Activated T-helper 17 cell treated with anti-CD3 and anti-CD28 coated beads, Interleukin-2, amount 50 U/mL, for 72 hours (primary cell): ENCODE measurements at places on chromosomes 7 and 10.

- no peak for ATAC-seq
These were observed 751.0 kb downstream of the GRID1 start for GRCh38 chr10:85615556-85615955.

DNA sequence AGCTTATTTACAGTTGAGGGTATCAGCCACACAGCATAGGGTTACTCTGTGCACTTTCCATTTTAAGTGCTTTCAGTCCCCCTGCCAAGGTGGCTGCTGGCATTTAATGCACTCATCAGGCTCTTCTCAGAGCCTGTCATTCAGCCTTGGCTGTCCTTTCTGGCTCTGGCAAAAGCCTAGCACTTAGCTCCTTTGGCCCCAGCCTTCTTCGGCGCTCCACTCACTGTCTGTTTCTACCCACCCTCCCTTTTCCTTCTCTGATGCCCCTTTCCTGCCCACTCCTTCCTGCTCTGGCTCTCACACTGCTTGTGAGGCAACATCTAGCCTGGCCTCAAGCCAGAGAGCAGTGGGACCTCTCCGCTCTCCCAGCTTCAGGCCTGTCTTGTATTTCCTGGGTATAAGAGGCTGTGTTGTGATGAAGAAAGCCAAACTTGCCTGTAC is 60.2 kb downstream of the WIPF3 start:
- no peak for ATAC-seq

DNA sequence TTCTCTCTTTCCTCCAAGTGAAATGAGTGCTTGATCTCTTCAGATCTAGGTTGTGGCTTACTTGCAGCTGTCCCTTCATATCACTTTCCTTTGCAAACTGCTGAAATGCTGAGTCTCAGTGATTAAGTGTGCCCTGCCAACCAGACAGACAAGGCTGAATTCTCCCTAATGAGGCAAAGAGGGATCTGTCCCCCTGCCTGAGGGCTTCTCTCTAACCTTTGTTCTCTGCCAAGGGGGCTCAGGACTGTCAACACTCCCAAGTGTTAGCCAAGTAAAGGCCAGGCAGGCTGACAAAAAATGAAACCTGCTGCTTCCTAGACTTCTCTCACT is at the start of gene MSS51:
Gene MSS51, minus strand, starts transcription at position 24 of the 330 bp plus-strand sequence. CDS start 5,277 bp downstream, outside the sequence.
- ATAC-seq: peak; percentile 29

- ATAC-seq: no peak
These were observed 40.4 kb downstream of the SCIN start for GRCh38 chr7:12610899-12611298.

DNA sequence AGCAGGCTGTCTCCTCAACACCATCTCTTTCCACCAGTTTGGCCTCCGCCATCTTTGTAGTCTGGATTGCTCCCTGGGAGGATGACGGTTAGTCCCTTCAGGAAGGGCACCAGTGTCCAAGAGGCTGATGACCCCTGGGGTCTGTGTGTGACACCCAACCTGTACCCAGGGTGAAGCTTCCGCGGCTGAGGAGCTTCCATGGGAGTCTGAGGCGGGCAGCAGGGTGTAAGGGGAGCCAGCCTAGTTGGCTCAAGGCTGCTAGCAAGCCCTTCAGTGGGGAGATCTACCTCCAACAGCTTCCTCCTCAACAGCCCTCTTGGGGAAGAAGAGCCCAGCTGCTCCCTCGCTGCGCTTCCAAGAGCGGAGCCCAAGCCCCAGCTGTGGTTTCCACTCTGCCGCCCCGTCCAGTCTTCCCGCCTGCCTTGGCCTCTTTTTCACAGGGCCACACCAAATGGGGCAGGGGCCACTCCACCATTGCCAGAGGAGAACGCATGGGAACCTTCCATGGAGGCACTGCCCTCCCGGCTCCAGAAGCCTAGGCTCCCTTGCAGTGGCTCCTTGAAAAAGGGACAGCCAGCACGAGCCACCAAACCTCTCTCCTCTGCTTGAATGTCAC is 57.4 kb downstream of the TMEM209 start:
- ATAC-seq: no peak

GRCh38 chr7:46486256-46487206 is 565.5 kb upstream of the IGFBP3 start:
- no peak for ATAC-seq

DNA sequence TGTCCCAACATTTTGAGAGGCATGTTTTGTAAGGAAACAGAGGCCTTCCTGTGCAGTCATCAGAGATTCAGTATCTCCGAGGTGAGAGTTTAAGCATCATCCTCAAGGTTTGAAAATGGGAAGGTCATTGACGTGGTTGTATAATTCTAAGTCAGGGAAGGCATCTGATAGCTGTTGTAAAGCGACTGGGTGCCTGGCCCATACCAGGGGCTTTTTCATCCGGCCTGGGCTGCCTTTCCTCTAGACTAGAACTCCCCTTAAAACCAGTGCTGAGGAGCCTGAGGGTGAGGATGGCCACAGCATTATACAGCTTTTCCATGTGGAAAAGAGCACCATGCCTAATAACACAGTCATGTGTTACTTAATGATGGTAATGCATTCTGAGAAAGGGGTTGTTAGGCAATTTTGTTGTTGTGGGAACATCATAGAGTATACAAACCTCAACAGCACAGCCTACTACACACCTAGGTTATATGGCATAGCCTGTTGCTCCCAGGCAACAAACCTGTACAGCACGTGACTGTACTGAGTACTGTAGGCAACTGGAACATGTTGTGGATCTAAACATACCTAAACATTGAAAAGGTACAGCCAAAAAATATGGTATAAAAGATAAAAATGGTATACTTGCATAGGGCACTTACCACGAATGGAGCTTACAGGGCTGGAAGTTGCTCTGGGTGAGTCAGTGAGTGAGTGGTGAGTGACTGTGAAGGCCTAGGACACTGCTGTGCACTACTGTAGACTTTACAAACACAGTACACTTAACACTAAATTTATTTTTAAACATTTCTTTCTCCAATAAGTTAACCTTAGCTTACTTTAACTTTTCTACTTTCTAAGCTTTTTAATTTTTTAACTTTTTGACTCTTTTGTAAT is 13.5 kb upstream of the CACUL1 start:
- ATAC-seq: no peak

DNA sequence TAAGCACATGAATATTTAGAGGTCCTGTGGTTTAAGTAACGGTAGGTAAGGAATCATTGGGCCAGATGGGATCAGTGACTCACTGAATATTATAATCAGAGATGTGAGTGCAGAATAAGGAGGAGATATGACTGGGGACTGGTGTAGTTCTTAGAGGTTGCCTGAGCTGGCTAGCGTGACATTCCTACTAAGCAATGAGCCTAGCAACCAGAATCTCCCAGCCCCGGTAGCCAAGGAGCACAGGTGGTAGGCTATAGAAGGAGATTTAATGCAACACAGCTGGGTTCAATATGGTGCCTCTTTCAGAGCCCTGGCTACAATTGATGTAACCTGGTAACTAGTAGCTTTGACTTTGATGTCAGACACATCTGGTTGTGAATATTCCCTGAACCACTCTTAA is 641.6 kb downstream of the AUTS2 start:
- no peak for ATAC-seq

GRCh38 chr7:158285383-158285770 is 302.2 kb downstream of the PTPRN2 start:
- no peak for ATAC-seq

GRCh38 chr7:148803094-148803493 is 81.0 kb downstream of the EZH2 start:
- ATAC-seq: no peak

- ATAC-seq: peak; percentile 64
These were observed 81.8 kb upstream of the CREB5 start for GRCh38 chr7:28330384-28331070.

DNA sequence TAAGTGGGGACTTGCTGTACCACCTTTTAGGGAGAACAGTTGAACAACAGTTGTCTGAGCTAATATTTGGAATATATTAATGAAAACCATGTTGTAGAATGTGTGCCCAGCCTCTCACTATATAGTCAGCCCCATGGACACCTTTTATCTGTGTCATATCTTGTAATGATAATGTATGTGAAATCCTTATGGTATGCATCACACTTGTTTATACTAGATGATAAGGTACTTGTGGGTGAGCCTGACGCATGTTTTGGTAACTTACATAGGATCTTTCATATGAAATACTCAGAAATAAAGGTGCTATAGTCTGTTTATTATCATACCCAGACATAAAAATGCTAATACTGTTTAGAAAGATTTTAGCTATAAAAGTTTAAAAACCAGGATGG is 32.8 kb downstream of the CAMK1D start:
- peak; percentile 94 for ATAC-seq

GRCh38 chr7:27128034-27128433 is 2.5 kb downstream of the HOXA4 start:
- ATAC-seq: no peak

DNA sequence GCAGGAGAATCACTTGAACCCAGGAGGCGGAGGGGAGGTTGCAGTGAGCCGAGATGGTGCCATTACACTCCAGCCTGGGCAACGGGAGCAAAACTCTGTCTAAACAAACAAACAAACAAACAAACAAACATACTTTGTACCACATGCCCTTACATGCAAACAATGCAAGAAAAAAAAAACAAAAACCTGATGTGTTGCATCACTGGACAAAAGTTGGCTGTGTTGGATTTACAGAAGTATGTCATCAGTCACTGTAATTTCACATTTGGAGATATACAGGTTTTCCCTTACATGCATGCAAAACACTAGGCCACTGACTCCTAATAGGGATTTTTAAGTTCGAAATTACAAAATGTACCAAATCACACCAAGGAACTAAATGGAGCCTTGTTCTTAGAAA is 138.5 kb downstream of the SRPK2 start:
- ATAC-seq: no peak

GRCh38 chr10:133245439-133246235 is 8.0 kb downstream of the VENTX start:
- ATAC-seq: no peak

DNA sequence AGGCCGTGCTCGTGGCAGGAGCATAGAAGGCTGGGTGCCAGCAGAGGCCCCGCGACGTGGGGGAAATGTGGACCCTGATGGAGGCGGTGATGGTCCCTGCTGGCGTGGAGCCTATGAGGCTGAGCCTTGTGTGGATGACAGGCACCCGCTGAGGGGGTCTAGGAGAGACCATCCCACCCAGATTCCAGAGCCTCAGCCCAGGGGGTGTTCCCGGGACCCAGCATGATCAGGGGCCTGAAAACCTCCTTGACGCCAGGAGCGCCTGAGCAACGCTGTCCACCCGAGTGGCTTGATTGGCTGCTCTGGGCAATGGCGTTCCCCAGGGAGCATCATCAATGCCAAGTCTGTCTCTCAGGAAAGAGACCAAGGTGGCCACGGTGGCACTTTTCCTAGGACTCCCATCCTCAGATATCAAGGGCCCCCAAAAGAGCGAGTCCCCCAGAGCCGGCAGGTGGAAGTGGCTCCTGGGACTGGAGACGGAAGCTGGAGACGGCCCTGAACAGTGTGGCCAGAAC is 61.1 kb downstream of the PWWP2B start:
- ATAC-seq: no peak

- no peak for ATAC-seq
These were observed 655.0 kb upstream of the MGMT start for GRCh38 chr10:128812000-128812399.

GRCh38 chr10:17665747-17666146 is 21.8 kb downstream of the STAM start:
- ATAC-seq: no peak

GRCh38 chr10:31261511-31262311 is 57.3 kb upstream of the ZEB1 start:
- ATAC-seq: no peak

DNA sequence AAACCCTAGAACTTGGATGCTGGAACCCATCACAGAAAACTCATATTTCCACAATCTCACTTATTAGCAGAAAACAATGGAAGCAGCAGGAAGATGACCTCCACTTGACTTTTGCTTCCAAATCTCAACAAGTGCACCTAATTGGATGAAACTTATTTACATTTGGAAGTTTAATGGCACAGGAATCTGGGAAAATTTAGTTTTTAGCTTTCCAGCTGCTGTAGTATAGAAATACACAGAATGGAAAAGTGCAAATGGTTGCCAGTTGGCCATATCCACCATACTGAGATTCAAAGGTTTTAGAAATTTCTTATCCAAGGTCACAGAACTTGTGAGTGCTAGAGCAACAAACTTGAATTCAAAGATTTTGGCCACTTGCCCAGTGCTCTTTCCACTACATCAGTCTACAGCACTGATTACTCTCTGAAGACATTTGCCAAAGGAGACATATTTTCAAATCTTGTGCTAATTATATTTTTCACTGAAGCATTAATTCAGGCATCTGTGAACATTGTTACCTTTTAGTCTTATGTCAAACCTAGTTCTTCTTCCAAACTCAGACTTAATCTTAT is 9.3 kb upstream of the AHR start:
- no peak for ATAC-seq

DNA sequence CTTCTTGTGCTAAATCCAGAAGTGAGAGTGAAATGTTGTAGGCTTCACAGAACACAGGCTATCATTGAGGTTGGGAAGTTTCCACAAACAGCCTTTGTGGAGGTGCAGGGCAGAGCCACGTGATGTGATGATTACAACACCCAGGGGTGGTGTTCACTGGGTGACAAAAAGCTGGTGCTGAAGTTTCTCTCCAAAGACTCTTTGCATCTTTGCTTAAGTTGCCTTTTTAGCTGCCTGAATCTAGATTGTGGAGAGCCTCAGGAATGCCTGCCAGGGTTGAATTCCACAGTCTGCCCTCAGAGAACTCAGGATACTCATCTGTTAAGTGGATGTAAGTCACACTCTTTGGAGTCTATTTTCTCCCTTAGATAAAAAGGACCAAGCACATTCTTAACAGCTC is 56.3 kb downstream of the PLXNA4 start:
- peak; percentile 70 for ATAC-seq

DNA sequence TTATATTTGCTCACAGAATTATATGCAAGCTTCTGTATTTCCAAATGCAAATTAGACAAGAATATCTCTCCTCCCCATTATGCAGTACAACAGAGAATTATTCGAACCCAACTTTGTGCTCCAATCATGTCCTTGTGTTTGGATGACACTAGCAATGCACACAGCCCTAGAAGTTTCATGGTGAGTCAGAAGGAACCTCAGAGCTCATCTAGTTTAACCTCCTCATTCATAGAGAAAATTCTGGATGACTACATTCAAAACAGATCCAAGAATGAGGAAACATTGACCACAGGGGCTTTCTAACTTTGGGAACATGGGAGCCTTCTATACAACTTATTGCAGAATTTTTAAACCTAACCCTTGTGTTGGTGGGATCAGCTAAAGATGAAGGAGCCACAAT is 12.8 kb upstream of the ARID5B start:
- peak; percentile 95 for ATAC-seq

- ATAC-seq: no peak
These were observed 130.5 kb downstream of the CDK14 start for GRCh38 chr7:90726623-90727022.
